ENCODE measurements at places on chromosomes 3 and 15.

DNA sequence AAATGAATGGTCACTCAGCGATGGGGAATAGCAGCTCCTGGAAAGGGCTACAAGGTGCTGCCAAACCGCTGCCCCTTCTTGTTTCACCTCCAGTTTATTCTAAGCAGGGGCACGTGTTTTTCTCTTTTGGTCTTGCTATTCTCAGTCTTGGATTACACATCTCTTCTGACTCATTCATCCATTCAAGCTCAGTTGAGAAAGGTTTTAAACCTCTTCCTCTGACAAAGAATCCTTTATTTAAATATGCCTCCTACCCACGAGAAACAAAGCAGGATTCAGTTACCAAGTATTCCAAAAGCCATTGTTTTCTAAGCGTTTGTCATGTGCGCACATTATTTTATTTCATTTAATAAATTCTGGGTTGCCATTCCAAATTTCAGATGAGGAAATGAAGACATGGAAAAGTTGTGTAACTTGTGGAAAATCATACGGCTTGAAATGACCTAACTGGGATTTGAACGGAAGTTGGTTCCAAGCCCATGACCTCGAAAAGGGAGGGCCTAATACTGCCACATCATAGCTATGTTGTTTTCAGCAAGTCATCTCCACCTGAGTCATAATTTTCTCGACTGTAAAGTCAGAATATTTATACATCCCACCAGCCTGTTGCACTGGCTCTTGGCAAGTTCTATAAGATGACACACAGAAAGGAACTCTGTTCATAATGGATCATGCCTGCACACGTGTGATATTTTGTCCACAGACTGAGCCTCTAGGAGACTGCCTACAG, 292.0 kb upstream of the SLCO3A1 start:
- no peak for DNase-seq

GRCh38 chr3:52299247-52299878, 11.7 kb downstream of the GLYCTK start:
- DNase-seq: no peak

DNA sequence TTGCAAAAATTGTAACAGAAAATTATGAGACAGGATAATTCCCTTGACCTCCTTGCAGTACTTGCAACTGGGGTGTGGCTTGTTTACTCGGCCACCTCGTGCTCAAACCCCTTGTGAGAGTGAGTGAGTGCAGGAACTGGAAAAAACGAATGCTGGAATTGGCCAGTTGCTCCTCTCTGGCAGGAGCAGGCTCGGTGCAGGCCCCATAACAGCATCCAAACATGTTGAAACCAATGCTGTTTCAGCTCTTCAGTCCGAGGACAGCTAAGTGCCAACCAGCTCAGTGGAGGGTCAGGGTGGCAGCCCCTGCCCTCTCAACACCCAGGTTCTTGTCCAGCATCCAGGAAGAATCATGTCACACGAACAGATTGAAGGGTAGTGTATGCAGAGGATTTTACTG, 36.9 kb downstream of the METTL6 start:
- no peak for DNase-seq

GRCh38 chr3:32313169-32313568, 74.7 kb downstream of the CMTM8 start:
- DNase-seq: no peak

DNA sequence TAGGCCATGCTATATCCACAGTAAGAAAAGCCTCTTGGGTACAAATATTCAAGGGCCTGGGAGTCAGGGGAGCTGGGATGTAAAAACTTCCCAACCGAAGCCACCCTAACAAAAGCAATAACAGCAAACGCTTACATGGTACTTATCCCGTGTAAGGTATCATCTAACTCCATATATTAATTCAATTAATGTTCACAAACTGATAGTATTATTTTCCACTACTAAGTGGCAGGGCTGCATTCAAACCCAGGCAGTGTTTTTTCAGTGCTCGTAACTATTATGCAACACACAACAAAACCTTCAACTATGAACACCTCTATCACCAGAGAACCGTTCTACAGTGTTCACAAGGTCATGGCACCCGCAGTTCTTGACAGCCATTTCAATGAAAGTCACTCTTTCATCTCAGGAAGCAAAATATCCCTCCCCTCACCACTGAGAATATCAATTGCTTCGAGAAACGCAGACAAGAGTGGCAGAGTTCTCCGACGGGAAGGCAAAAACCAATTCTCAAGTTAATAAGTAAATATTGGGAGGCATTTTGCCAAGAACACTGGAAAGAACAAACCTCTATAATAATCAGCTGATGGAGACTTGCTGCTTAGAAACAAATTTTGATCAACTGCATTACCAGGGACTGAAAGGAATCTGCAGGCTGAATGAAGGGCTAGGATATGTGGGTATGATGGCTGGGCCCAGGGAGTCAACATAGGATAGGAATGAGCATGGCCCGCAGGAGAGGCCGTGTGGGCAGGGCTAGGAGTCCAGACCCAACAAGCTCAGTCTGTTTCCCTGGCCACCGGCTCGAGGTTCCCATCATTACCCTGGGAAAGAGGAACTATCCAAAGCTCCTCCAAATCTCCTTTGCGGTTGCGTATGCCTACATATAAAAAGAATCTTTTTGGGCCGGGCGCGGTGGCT, 72.3 kb downstream of the XXYLT1 start:
- peak; percentile 44 for DNase-seq

DNA sequence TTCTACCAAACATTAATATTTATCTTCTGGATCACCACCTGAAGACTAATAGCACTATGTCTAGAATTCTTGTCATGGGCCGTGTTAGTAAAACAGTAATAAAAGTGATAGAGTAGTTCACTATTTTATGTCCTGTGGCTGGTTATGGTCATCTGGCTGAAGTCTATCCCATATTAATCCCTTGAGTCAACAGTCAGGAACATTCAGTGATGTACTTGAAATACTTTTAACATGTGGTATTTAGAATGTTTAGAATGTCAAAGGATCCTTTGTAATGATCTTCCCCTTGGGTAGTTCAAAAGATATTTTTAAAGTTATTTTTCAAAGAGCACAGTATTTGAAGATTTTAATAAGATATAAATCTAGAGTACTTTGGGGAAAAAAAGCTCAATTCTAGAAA, 117.0 kb downstream of the MBNL1 start:
- DNase-seq: no peak
